T-cell (primary cell): ENCODE measurements at places on chromosomes 12 and 14.

DNA sequence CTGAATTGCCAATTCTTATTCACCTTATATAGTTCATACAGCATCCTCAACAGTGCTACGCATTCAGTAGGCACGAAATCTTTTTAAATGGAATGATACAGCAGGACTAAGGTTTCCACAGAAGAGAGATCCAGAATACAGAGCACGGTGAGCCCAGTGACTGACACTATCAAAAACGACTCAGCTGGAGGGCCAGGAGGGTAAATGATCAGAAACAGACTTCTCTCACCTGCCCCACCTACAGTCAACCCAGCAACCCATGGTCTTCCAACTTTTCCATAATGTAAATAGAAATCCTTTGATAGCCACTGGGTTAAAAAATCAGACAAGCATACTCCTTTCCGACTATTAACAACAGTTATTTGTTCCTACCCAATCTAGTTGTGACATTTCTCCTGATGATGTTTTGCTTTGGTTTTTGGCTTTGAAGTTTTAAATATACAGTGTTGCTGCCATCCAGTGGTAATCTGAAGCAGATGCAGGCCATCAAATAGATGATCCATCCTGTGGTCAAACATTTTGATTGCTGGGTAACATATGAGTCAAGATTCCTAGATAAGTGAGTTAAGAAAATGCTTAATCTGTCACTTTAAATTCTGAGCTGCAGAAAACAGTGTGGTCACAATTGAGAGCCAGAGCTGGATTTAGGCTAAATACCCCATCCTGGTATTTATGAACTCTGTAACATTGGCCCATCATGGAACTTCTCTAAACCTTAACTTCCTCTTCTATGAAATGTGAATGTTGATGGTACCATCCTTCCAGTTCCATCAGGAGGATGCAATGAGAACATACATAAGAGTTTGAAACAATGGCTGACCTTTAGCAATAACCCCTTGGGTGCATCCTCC lies 42.0 kb downstream of the GPHB5 start:
- no peak for DNase-seq
- no peaks in the 10 kb centered on the region for H3K4me1 ChIP-seq
- peaks cover 2% of the 10 kb centered on the region for H3K27me3 ChIP-seq
- no peak overlapping the region for H3K4me3 ChIP-seq
- H3K27ac ChIP-seq, result no peak overlapping the region

DNA sequence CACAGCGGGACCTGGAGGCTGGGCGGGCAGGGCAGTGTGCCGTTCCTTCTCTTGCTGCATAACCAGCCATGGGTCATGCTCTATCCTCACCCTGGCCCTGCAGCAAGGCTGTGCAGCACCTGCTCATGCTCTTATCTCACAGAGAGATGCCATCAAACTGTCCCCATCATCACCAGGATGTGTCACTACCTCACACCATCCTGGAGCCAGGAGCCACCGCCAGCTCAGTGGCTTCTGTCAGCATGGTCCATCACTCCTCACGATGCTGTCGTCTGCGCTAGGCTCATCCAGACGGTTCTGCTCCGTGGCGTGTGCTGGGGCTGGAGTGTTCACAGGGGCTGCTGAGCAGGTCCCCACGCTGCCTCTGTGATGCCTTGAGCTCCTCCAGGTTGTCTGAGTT lies 77.2 kb upstream of the DYNC1H1 start:
- no peaks in the 10 kb centered on the region for H3K4me1 ChIP-seq
- H3K36me3 ChIP-seq, result peaks cover 90% of the 10 kb centered on the region
- H3K27ac ChIP-seq, result no peak overlapping the region
- H3K4me3 ChIP-seq, result no peak overlapping the region
- DNase-seq, result no peak

DNA sequence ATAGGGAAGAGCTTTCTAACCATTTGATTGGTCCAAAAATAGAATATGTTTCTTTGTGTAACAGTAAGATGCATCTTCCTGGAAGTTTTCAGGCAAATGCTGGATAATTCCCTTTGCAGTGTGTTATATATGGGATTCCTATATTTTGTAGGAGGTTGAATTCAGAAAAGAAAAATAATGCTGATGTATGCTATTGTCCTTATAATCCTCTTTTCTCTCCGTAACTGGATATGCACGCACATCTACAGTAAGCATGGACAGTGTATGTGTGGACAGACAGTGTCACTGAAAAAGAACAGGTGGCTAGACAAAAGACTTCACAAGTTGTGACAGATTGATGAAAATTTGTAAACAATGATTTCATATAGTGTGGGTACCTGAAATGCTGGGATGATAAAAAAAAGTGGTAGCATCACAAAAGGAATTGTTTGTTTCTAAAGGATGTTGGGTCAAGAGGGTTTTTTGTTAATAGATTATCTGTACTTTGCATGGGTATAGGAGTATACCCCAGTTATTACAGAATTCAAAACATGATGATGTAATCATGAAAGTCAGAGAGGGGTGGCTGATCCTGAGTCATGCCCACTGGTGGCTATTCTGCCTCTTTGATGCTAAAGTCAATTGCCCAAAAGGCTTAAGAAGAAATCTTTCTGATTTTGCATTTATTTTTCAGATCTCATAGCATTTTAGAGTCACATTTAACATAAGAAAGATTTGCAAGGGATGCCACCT lies 160.7 kb upstream of the TMTC1 start:
- H3K27ac ChIP-seq, result no peak overlapping the region
- H3K36me3 ChIP-seq, result no peaks in the 10 kb centered on the region
- H3K4me1 ChIP-seq, result no peaks in the 10 kb centered on the region
- DNase-seq, result no peak
- H3K27me3 ChIP-seq, result no peaks in the 10 kb centered on the region
- no peak overlapping the region for H3K4me3 ChIP-seq

- H3K27ac ChIP-seq, result no peak overlapping the region
- H3K4me3 ChIP-seq, result no peak overlapping the region
- DNase-seq, result no peak
- H3K36me3 ChIP-seq, result no peaks in the 10 kb centered on the region
Measured at GRCh38 chr14:85281921-85282320, 248.0 kb upstream of the FLRT2 start.
